ENCODE measurements at places on chromosomes 6 and 20.

DNA sequence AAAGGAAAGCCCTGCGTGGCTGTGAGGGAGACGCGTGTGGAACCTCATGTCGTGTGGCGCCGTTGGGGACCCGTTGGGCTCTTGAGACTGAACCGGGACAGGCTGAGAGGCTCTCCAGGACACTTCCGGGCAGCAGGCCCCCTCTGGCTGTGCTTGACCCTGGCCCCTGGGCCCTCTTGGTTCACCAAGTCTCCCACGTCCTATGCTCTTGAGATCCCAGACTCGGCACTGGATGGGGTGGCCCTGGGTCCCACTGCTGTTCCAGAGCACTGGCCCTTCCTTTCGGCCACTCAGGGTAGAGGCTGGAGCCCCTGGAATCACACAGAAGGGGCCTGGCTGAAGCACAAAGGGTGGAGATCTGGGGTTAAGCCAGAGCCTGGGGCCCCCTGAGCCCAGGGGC lies 30.4 kb downstream of the NTSR1 start:
- no peak for DNase-seq

DNA sequence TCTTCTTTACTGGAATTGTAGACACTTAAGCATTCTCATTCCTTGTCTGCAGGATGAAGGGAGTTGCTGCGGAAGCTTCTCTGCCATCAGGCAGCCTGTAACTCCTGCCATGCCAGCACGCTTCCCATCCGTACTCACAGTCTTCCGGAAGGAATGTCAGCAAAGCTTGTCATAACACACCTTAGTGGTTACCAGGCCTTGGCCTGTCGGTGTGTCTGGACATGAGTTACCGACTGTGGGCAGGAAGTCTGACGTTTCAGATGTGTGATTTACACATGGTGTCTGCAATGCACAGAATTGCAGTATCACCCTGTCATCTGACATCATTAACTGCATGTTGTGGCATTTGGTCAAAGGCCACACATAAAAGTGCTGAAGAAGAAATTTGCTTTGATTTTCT lies 102.2 kb downstream of the SLC24A3 start:
- DNase-seq = no peak

DNA sequence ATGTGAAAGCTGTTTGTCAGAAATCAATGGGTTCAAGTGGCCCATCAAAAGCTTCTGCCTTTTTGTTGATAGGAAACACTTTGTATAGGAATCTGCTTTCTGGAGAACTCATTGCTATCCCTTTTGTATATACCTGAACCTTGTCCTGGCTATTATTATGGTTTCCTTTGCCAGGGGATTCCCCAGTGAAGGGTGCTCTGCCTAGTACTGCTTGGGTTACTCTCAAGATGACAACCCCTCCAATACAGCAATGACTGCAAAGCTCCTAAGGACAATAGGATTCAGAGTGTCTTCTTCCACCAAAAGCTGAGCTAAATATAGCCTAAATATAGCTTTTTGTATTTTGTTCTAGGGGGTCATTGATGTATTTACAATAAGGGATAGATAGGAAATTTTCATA lies 54.0 kb upstream of the PTPRK start:
- no peak for DNase-seq

DNA sequence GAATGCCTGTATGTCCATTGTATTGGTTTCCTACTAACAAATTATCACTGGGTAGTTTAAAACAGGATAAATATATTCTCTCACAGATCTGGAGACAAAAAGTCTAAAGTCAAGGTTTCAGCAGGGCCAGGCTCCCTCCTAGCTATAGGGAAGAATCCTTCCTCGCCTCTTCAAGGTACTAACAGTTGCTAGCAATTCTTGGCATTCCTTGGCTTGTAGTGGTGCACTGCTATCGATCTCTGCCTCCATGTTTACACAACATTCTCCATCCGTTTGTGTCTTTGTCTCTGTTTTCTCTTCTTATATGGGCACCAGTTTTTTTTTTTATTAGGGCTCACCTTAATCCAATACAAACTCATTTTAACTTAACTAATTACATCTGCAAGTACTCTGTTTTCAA lies 48.9 kb downstream of the OR2B6 start:
- no peak for DNase-seq

DNA sequence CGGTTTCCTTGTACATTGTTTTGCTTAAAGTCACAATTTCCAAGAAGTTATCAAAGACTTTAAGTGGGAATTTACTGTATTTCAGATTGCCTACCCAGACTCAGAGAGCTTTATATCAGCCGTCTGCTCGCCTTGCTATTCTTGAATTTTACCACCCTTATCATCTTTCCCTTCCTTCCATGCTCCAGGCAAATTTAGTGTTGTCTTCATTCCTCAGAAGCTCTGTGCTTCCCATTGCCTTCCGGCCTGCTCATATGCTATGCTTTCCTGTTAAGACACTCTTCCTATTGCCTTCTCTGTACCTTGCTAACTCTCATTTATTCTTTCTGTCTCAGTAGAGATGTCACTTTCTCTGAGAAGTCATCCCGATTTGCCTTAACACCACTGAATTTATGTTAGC lies 52.1 kb downstream of the CD2AP start:
- no peak for DNase-seq

GRCh38 chr20:39939241-39939865 lies 749.7 kb downstream of the MAFB start:
- no peak for DNase-seq

DNA sequence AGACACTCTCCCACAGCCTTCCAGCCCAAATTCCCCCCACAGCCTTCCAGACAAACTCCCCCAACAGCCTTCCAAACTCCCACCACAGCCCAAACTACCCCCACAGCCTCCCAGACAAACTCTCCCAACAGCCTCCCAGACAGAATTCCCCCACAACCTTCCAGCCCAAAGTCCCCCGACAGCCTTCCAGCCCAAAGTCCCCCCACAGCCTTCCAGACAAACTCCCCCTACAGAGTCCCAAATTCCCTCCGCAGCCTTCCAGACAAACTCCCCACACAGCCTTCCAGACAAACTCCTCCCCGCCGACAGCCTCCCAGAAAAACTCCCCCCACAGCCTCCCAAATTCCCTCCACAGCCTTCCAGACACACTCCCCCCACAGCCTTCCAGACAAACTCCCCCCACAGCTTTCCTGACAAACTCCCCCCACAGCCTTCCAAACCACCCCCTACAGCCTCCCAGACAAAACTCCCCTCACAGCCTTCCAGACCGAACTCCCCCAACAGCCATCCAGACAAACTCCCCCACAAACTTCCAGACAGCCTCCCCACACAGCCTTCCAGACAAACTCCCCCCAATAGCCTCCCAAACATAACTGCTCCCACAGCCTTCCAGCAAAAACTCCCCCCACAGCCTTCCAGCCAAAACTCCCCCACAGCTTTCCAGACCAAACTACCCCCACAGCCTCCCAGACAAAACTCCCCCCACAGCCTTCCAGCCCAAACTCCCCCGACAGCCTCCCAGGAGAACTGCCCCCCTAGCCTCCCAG lies 38.0 kb upstream of the SYNDIG1 start:
- no peak for DNase-seq

DNA sequence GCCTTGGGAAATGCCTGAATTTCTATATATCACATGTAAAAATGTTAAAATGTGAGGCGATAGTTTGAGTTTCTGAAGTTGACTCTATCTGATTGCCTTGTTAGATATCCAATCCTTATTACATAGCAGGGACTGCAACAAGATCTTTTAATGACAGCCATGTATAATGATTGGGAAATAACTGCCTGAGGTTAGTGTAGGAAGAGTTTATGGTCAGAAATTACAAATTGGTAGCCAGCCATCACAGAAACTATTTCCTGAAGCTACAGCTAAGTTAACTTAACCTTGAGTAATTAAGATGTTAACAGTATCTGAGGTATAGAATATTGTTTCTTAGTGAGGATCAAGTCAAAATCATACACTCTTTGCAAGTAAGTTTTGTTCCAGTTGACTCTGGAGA lies 41.0 kb downstream of the AKIRIN2 start:
- DNase-seq = no peak

DNA sequence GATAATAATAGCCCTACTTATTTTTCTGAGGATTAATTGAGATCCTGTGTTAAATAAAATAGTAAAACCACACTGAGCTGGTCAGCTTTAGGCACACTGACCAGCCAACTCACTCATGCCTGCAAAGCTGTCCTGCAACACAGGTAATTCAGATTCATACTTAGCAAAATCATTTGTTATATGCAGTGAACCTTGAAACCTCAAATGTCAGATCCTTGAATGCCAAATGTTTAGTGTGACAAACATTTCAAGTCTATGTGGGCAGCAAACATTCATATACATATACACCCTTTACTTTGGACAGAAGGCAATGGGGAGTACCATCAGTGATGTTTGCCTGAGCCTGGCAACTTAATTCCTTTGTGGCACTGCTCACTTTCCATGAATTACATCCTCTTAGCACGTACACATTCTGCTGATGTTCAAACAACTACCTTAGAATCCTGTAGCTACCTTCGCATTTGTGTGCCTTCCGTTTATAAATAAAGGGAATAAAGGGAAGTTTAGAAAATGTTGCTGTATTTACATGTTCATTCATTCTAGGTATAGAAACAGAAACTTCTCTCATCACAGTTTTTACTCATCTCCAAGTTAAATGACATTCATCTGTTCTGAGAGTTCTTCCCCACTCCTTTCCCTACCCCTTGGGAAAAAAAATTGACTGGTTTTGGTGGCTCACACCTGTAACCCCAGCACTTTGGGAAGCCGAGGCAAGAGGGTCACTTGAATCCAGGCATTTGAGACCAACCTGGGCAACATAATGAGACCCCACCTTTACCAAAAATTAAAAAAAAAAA lies 140.8 kb downstream of the ZFAND3 start:
- peak; percentile 44 for DNase-seq

GRCh38 chr6:152563177-152563576 lies 74.0 kb downstream of the SYNE1 start:
- DNase-seq = no peak

DNA sequence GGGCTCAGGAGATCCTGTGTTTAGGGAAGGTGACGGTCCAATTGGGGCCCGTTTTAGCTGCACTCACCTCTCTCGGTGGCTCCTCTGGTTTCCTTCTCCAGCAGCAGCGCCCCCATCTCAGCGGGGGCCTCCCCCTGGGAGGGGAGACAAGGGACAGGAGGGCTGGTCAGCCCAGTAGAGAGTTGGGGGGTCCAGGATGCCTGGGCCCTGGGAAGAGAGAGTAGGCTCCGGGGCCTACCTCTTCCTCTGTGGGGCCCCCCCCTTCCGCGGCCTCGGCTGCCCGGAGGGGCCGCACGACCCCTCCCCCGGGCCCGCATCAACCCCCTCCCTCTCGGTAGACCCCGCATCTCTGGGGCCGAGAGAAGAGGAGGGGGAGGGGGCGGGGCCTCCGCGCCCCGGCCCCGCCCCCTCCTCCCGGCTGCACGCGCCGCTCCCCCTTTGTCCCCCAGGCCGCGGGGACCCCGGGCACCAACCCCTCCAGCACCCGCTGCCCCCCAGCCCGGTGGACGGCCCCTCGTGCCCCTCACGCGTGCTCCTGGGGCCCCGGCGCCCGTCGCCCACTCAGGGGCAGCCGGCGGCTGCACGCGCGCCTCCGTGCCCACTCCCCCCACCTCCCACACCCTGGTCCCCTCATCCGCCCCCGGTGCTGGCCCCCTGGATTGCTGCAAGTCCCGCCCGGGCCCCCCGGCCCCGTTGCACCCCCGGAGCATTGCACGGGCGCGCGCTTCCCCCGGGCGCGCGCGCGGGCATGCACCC lies 464 bp downstream of the EHMT2 start:
- no peak for DNase-seq

- DNase-seq = no peak
Observed at GRCh38 chr20:35871259-35871771, 83.0 kb downstream of the SCAND1 start.

- DNase-seq = no peak
Observed at GRCh38 chr20:53664121-53664520, 70.5 kb upstream of the ZNF217 start.

DNA sequence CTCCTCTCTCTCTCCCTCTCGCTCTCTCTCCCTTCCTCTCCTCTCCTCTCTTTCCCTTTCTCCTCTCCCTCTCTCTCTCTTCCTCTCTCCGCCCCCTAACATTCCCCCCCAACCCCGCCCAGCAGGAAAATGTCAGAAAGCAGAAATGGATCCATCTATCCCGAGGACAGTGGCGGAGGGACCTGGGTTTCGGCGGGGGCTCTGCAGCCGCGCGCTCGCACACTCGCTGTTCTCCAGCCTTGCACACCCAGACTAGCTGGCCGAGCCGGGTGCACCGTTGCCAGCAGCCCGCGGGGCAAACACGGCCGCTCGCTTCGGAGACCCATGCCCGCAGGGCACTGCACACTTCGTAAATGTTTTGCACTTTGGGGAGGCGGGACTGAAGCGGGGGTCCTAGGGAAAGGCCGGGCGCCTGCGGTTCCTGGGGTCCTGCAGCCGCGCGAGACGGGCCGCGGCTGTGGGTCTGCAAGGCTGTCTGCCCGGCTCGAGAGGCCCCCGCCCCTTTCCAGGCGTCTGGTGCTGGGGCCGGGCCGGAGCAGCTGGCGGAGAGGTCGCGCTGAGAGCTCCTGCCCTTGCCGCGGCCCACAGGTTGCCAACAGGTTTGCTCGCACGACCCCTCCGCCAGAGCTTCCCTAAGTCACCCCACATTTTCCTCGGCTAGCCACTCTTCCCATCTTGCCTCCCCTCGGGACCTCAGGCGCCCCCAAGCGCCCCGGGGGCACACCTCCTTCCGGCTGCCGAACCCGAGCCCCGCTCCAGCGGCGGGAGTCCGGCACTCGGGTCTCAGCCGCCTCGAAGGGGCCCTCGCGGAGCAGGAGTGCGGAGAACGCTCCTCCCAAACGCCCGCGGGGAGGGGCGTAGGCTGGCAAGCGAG lies 818 bp upstream of the MDGA1 start:
- DNase-seq = no peak

- DNase-seq = no peak
Observed at GRCh38 chr6:56527934-56528333, 114.8 kb downstream of the DST start.

DNA sequence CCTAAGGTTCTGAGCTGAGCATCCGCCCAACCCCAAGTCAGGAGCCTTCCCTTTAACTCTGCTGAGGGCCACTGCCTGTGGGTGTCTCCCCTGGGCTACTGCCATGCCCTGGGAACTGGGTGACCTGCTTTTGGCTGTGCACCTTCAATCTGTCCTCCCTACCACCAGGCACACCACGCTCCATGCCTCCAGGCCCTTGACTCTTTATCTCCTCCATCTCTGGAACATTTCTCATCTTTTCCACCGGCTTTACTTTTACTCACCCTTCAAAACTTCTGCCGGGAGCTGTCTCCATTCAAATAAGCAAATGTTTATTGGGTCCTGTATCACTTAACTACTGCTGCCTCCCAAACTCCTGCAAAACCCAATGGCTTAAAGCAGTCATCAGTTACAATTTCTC lies 83.3 kb upstream of the NHSL1 start:
- DNase-seq = no peak

- DNase-seq = peak; percentile 37
Observed at GRCh38 chr20:51500311-51500710, 42.2 kb downstream of the NFATC2 start.

DNA sequence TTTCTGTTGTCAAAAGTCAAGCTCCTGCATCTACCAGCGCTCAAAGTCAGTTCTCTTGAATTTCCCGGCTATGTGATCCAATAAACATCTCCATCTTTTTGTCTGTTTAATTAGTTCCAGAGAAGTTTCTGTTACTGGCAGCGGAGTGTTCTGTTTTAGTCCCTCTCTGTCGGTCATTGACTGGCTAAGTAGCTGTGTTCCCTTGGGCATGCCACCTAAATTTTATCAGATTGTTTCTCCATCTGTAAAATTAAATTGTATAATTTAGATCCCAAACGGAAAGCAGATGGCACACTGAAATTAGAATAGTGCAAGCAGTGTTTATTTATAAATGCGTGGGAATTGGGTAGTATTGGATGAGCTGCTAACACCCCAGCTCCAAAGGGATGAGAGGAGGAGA lies 29.7 kb upstream of the PRL start:
- DNase-seq = no peak

- DNase-seq = no peak
Observed at GRCh38 chr6:31135710-31136109, 3.2 kb downstream of the PSORS1C2 start.

GRCh38 chr20:49115564-49115963 lies 69.5 kb downstream of the CSE1L start:
- no peak for DNase-seq

Measured in GM12878 (cell line).